Activated T-helper 17 cell treated with anti-CD3 and anti-CD28 coated beads, Interleukin-2, amount 50 U/mL, for 72 hours (primary cell): ENCODE measurements at places on chromosomes 11 and 22. TPM values are rescaled to one million over a fixed set of nuclear protein-coding genes. Genes with fewer than 3 reads are reported as not detected.

- peak; percentile 73 for ATAC-seq
Observed at GRCh38 chr11:118907051-118908042, 18.4 kb downstream of the BCL9L start.

GRCh38 chr22:38443628-38444521, 11.1 kb downstream of the KCNJ4 start:
- no peak for ATAC-seq

DNA sequence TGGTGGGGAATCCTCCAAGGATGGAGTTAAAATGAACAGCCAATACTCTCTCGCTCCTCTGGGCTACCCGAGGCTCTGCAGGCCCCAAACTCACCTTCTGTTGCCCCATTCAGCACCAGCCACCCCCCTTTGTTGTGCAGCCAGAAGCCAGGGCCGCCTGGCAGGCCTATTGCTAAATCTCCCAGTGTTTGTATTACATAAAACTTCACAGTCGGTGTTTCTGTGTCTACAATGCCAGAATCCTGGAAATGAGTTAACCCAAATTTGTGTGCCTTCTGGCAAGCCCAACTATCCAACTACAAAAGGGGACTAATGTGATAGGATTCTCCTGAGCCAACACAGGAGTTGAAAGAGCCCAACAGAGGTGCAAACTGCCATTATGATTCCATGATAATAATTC, 9.3 kb downstream of the KCNJ5 start:
- no peak for ATAC-seq

GRCh38 chr11:26953770-26954392, 40.0 kb upstream of the FIBIN start:
- ATAC-seq: no peak

TTC12 gene
- total RNA-seq: 9.8 TPM

LDHA gene
- total RNA-seq: 1,801 TPM

DNA sequence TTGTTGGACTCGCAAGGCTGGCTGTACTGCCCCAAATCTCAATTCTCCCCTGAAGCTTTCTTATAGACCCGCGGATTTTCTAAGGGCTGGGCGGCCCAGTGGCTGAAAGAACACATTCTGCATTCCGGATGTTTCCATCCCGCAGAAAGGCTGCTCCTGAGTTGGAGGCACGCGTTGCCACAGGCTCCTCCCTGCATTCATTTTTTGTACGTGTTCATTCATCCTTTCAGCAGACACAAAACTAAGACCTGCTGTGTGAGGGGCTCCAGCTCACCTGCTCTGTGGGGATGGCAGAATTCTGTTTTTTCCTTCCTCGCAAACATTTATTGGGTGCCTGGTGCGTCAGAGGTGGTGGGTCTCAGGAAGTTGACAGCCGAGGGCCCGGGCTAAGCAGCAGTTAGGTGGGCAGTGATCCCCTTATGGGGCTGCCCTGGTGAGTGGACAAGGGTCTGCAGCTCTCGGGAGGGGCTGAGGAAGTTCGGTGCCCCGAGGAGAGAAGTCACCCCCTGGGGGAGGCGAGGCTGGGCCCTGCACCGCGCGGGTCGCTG, 23.7 kb downstream of the SHANK3 start:
- no peak for ATAC-seq

GRCh38 chr11:31106326-31106725, 263.2 kb downstream of the DCDC1 start:
- no peak for ATAC-seq

GRCh38 chr11:957212-957920, 31.7 kb downstream of the AP2A2 start:
- ATAC-seq: no peak

SOX10 gene
- total RNA-seq: not detected
